Fibroblast of skin of left biceps (primary cell): ENCODE measurements at places on chromosomes 5 and 9.

DNA sequence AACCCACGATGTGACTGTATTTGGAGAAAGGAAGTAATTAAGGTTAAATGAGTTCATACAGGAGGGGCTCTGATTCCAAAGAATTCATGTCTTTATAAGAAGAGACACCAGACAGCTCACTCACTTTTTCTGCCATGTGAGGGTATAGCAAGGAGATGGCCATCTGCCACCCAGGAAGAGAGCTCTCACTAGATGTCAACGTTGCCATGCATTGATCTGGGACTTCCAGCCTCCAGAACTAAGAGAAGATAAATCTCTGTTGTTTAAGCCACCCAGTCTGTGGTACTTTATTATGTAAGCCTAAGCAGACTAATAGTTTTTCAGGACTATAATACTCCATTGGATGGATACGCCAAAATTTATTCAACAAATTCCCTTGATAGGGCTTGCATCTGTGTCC is 89.8 kb upstream of the RAD23B start:
- DNase-seq: no peak

DNA sequence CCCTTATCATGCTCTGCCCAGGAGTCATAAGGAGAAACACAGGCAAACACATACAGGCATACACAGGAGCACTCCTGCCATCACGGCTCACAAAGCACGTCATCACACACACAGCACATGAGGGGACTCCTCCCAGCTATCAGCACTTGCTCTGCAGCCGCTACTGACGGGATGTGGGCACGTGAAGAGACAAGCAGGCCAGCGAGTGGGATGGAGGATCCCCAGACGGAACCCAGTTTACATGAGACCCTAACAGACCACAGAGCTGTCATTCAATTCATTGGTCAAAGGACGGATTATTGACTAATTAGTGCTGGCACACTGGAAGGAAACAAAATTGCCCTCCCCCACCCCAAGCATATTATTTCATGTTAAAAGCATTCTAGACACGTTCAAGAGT is 53.6 kb downstream of the SEMA4D start:
- DNase-seq: no peak

DNA sequence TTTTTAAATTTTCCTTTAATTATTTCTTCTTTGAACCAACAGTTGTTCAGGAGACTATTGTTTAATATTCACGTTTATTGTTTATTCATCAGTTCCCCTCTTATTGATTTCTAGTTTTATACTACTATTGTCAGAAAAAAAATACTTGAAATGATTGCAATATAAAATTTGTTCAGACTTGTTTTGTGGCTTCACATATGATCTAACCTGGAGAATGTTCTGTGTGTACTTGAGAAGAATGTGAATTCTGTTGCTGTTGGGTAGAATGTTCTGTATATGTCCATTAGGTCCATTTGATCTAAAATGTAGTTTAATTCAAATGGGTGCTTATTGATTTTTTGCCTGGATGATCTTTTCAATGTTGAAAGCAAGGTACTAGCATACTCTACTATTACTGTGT is 408.7 kb upstream of the RIOK2 start:
- DNase-seq: no peak

- DNase-seq: no peak
Measured at GRCh38 chr9:94164806-94165549, 80.7 kb downstream of the PTPDC1 start.

- DNase-seq: no peak
Measured at GRCh38 chr5:95962785-95963184, 1.1 kb upstream of the ELL2 start.

DNA sequence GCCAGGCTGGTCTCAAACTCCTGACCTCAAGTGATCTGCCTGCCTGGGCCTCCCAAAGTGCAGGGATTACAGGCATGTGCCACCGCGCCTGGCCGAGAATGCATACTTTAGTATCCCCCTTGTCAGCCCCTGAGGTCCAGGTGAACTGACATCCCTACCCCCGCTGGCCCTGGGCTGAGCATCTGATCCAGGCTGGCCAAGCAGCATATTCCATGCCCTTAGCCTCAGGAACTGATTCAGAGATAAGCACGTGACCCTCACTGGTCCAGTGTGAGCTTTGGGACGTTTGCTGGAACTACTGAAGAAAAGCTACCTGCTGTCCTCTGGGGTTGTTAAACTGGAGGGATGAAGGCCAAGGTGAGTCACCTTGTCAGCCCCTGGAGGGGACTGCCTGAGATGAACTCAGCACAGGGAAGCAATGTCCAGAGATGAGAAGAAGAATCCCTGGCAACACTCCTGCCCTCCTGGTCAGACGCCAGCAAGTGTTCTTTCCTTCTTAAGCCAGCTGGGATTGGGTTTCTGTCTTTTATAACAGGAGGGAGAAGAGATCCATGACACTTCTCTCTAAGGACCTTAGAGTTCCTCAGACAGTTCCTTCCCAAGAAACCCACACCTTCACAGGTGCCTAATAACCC is 59.1 kb upstream of the FBXW11 start:
- no peak for DNase-seq

- DNase-seq: no peak
Measured at GRCh38 chr5:44830951-44831350, 22.2 kb downstream of the MRPS30 start.

DNA sequence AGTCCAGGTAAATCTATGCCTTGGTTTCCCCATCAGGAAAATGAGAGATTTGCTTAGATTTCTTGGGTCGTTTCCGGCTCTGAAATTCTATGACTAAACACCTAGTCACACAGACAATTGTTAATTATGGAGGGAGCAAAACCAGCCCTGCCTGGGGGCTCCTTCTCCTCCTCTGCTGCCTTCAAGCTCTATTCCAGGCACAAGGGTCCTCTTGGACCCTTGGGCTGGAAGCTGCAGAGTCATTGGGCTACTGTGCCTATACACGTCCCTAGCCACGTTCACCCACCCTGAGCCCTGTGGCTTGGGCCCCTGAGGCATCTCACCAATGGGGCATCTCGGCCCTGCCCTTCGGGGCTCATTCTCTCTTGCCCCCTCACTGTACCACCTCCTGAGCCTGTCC is 73.8 kb upstream of the TBC1D2 start:
- DNase-seq: no peak

DNA sequence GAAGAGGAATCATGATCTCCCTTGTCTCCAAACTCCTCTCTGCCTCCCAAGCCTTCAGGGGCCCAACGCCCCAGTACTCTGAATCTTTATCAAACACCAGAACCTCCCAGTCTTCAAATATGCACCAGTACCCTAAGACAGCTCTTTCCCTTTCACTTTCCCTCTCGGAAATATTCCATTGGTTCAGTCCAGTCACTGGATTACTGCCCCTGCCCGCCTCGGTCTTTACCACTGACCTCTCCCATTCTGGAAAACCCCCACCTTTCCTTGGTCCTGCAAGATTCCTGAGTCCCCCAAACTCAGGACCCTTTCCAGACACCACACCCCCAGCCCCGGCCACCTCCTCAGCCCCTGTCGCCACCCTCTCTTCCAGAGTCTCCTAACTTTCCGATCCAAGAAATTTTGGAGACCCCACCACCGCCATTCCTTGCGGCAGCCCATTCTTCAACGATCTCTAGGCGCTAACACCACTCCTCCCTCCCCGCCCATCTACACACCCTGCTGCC is 674 bp downstream of the C5orf15 start:
- no peak for DNase-seq
